ENCODE measurements at places on chromosomes 7 and 10.

- DNase-seq: no peak
Observed at GRCh38 chr7:87858417-87859100, 17.6 kb downstream of the SLC25A40 start.

DNA sequence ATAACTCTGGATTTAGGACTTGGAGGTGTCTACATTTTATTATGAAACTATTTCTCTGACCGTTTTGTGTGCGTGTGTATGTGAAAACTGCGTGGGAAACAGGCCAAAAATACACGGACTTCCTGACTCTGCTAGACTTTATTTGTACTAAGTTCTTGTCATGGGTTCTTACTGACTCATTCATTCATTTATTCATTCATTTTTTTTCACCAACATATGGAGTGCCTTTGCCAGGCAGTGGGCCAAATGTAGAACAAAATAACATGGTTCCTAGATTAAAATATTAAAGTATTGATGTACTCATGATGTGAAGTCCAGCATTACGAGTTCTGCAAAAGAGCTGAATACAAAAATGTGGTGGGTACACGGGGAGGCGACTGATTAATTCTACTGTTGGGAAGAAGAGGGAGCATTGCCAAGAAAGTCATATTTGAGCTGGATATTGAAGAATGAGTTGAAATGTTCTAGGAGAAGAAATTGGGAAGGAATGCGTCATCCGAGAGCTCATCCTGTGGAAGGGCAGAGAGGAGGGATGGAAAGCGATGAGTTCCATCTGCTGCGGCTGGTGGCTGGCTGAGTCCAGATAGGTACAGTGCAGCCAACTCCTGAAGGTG lies 24.6 kb downstream of the CACNB2 start:
- DNase-seq: no peak

DNA sequence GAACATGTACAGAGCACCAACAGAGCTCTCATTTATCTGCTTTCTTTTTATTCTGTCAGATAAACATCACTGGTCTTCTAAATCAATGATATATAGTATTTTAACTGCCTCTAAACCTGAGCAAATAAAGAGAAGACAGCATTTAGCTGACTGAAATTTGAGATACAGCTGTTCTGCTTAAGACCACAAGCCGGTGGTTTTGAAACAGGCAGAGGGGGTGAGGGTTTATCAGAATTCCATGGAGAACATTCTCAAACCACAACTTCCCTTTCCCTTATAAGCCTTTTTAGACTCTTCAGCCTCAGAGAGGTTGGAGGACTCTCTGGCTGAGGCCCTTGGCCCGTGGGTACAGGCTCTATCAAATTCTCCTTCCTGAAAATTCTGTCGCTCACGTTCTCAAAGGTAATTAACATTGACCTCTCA lies 87.4 kb upstream of the RSU1 start:
- no peak for DNase-seq

- DNase-seq: no peak
Observed at GRCh38 chr7:91787931-91788330, 92.6 kb downstream of the MTERF1 start.

- no peak for DNase-seq
Observed at GRCh38 chr7:74479961-74480829, 26.5 kb downstream of the GTF2IRD1 start.

GRCh38 chr7:138295049-138295637 lies 164.9 kb upstream of the TRIM24 start:
- DNase-seq: no peak
